ENCODE measurements at places on chromosomes 3 and 15. TPM values are rescaled to one million over a fixed set of nuclear protein-coding genes. Genes with fewer than 3 reads are reported as not detected.

GRCh38 chr3:43343185-43343584 is 56.8 kb downstream of the SNRK start:
- no peak for DNase-seq

- no peak for DNase-seq
These were observed 172.9 kb upstream of the SLC2A2 start for GRCh38 chr3:171199473-171199829.

GRCh38 chr3:122295266-122296062 is 29.6 kb upstream of the CSTA start:
- DNase-seq, result no peak

GRCh38 chr3:75768303-75769017 is 16.9 kb downstream of the ZNF717 start:
- no peak for DNase-seq

DNA sequence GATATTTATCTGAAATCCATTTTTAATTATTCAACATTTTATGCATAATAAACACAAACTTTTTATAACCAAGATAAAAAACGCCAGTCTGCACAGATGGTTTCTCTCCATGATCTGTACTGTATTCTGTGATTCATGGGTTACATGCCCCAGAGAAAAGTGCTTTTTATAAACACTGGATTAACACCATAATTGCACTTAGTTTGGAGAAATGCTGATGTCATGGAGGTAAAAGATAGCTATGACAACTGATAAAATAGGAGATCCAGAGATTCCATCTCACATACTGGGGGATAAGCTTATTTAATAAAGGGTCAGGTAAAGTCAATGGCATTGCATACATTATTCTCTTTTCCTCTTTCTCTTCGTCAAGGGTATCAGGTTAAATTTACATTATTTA is 1460.4 kb upstream of the ALCAM start:
- no peak for DNase-seq

DNA sequence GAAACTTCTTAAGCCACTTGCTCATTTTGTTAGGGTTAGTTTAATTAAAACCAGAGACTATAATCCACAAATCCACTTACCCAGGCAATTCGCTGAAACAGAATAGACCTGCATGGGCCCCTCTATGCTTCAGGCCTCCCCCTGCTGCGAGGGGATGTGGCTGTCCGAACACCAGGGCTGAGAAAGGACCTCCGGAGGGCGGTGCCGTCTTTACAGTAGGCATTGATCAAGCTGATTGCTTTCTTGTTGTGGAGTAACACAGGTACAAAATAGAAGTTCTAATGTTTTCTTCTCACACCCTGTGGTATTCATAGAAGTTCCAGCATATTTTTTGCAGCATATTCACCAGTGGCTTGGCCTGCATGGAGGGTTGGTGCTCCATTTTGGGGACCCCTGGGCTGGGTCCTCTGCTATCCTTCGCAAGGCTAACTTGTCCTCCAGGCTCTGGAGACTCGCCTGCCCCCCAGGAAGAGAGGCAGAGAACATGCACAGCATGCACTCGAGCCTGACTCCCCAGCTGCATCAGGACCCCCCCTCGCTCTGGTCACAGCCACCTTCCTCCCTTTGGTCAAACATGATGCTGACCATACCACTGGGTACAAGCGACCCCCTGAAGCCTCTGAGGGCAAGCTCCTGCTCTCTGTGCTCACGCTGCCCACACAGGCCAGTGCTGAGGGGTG is 55.3 kb downstream of the TPRA1 start:
- DNase-seq, result no peak

Gene TMOD2
- 4.8 TPM for total RNA-seq

DNA sequence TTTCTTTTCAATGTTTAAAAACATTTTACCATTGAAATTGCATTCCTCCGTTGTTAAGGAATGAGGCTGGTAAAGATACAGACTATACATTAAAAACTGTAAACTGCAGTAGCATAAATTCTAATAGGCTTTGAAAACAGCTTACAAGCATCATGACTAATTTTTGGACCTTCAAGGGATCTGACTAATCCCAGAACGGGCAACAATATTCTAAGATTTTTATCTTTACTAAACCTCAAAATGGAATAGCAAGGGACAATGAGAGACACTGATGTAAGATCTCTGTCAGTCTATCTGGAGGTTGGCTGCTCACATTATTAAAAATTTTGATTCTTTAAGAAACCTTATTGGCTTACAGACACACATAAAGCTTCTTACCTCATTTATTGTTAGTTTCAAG is 74.7 kb downstream of the BTD start:
- DNase-seq, result peak; percentile 66

DNA sequence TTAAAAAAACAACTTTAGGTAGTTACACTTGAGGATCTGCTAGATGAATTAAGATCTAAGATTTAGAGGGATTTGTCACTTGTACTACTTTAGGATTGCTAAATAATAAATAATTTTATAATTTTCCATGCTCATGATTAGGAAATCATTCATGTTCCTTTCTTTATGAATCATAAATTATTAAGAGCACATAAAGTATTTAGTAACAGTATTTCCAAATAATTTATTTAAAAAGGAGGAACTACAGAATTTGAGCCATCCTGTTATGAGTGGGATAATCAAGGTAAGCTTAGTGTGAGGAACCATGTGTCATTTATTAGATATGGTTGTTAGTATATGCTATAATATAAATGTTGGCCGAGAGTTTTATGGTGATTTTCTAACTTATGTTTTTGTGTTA is 37.5 kb upstream of the C3orf38 start:
- no peak for DNase-seq

DNA sequence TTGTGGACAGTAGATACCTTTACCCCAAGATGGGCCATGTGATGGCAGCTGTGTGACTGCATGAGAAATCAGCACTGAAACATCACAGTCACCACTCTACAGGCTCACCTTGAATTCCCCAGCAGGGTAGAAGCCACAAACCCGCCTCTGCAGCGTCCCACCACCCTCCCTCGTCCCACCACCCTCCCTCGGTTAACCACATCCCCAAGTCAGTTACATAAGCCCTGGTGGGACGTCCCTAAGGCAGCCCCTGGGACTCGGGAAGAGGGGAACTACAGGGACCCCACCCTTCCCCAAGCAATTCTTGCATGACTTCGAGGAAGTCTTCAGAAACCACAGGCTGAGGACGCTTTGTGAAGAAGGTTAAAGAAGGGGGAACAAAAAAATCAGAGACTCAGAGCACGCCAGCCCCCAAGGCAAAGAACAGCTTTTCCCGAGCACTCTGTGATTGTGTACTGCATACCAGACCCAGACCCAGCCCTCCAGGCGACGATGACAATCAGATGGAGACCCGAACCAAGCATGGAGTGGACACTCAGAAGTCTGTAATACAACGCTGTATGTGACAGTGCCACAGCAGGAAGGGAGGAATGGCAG is 60.5 kb downstream of the SH3BP5 start:
- no peak for DNase-seq

- DNase-seq, result peak; percentile 95
These were observed at the start of gene ARIH2 for GRCh38 chr3:48918388-48919214. Gene ARIH2, plus strand, starts transcription at chr3:48918842. Its CDS starts 8,717 bp downstream, at chr3:48927559.

Data from RPMI7951 (cell line).